Retina (tissue), 1 donor: ENCODE measurements at places on chromosomes 5 and 9.

DNA sequence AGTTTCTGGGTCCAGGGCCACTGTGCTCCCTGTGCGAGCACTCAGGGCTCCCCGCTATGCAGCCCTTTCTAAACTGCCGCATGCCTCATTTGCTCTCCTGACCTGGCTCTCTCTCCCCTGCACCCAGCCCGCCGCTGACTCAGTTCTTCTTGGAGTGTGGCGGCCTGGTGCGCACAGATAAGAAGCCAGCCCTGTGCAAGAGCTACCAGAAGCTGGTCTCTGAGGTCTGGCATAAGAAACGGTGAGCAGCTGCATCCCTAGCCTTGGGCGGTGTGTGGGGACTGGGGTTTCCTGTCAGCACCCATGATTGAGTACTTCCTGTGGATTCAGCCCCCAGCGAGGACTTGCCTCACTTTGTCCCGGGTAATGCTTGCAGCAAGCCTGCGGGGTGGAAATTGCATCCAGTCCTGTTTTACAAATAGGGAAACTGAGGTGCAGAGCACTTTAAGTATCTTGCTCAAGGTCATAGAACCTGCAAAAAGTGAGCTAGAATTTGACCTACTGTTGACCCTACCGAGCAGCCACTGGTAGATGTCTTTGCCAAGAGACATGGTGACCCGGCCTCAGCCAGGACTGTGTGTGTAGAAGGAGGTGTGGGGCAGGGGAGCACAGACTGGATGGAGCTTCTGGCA lies 27.9 kb downstream of the USP20 start:
- no peak for DNase-seq

DNA sequence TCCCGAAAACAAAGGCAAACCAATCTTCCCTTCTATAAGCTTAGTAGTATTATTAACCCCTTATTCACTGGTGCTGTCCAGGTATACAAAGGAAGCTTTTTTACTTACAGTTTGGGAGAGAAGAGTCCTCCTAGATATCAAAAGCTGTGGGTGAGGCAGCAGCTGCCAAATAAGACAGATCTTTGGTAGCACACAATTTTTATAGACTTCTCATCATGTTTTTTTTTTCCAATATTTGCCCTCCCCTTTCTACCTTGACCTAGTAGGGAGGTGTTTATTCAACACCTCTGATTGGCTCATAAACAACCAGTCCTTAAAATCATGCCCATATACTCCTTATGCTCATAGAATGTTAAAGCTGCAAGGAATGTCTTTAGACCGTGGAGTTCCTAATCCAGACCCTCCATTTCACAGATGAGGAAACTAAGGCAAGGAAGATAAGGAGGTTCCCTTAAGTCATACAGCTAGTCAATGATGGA lies at the start of gene ALDOB:
ALDOB (minus strand) TSS at position 174 of the 479 bp plus-strand sequence. CDS start 4,887 bp downstream, outside the sequence.
- DNase-seq: no peak

GRCh38 chr5:4079831-4080230 lies 484.2 kb downstream of the IRX1 start:
- DNase-seq: no peak

DNA sequence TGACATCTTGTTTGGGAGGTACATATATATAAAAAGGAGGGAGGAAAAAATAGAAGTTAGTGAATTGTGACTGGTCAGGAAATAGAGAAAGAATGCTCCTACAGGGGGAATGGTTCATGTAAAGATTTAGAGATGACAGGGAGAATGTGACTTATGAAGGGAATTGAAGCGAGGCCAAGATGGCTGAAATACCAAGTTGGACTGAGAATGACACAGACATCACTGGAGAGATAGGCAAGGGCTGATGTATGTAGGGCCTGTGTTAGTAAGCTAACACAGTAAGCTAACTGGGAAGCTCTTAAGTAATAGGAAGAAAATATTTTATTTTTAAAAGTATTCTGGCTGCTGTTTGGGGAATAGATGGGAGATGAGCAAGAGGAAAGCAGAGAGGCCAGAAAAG lies 286.3 kb downstream of the NNT start:
- DNase-seq: no peak

- no peak for DNase-seq
These were observed 32.2 kb upstream of the NOTCH1 start for GRCh38 chr9:136577941-136578625.

DNA sequence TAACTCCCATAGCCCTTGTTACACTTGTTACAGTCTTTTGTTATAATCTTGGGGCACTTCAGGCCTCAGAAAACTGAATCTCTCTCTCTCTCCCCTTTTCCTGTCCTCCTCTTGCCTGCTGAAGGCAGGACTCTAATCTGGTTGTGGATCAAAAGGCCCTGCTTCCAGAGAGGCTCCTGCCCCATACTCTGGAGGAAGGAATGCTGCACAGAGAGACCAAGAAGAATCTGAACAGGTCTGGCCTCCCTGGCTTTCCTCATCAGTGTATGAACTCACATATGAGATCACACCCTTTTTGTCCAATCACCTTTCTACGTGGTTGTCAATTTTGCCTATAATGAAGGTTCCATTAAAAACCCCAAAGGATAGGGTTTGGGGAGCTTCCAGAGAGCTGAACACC lies 26.2 kb upstream of the LVRN start:
- no peak for DNase-seq

DNA sequence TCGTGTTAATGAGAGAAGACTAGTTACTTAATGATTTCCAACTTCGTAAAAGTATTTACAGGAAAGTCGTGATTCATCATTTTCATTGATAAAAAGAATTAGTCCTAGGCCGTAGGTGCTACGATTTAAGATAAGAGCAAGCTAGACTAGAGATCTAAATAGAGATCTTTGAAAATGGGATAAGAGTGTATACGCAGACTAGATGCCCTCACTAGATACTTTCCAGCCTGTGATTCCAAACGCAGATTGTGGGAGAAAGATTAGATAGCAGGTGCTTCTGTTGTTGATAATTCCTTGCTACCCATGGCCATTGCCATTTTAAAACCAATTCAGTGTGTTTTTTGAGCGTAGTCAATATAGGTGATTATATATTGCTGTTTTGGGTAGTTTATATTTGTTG lies 6.7 kb upstream of the SMIM15 start:
- no peak for DNase-seq

DNA sequence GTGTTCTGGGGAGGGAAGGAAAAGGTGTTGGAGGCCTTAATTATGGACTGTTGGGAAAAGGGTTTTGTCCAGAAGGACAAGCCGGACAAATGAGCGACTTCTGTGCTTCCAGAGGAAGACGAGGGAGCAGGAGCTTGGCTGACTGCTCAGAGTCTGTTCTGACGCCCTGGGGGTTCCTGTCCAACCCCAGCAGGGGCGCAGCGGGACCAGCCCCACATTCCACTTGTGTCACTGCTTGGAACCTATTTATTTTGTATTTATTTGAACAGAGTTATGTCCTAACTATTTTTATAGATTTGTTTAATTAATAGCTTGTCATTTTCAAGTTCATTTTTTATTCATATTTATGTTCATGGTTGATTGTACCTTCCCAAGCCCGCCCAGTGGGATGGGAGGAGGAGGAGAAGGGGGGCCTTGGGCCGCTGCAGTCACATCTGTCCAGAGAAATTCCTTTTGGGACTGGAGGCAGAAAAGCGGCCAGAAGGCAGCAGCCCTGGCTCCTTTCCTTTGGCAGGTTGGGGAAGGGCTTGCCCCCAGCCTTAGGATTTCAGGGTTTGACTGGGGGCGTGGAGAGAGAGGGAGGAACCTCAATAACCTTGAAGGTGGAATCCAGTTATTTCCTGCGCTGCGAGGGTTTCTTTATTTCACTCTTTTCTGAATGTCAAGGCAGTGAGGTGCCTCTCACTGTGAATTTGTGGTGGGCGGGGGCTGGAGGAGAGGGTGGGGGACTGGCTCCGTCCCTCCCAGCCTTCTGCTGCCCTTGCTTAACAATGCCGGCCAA lies 19.1 kb downstream of the PTGES2 start:
- DNase-seq: no peak

DNA sequence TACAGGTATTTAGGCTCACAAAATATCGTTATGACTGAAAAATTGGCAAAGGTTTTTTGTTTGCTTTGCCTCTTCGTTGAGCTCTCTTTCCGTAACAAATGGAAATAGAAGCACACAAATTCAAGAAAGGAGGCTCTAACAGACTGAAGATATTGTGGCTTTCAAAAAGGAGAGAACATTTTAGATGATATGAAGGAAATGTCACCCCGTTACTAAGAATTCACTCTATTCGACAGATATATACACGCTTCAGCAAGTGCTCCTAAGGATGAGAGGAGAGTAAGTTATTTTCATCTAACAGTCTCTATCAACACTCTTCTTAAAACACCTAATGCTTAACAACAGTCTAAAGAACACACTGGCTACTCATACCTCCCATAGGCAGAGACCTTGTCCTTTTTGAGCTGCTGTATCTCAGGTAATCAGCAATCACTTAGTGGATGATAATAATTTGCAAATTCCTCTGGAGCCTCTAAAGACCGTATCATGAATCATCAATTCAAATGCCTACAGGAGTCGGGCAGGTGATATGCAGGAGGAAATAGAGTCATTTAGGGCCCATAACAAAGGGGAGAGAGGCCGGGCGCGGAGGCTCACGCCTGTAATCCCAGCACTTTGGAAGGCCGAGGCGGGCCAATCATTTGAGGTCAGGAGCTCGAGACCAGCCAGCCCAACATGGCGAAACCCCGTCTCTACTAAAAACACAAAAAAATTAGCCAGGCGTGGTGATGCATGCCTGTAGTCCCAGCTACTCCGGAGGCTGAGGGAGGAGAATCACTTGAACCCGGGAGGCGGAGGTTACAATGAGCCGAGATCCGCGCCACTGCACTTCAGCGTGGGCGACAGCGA lies 1.4 kb upstream of the HSDL2 start:
- peak; percentile 58 for DNase-seq

DNA sequence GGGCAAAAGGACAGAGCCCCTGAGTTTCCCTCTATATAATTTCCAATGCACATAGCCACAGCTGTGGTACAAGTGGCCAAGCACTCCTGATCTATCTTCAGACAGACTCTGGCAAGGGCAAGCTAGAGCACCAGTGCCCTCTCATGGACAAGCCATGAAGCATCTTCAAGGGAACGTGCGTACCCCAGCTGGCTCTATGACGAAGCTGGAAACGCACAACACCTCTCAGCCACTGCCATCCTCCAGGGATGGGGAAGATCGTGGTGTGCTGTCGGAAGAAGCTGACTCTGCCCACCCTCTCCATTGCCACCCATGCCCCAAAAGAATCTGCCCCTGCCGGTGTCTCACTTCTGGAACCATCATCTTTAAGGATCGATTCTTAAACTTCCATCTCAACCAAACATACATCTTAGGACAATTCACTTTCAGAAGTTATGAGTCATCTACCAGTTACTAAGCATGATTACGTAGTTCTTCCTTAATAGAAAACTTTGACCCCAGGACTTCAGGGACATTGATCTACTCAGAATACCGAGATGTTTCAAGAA lies 482.9 kb downstream of the AGTPBP1 start:
- peak; percentile 68 for DNase-seq

DNA sequence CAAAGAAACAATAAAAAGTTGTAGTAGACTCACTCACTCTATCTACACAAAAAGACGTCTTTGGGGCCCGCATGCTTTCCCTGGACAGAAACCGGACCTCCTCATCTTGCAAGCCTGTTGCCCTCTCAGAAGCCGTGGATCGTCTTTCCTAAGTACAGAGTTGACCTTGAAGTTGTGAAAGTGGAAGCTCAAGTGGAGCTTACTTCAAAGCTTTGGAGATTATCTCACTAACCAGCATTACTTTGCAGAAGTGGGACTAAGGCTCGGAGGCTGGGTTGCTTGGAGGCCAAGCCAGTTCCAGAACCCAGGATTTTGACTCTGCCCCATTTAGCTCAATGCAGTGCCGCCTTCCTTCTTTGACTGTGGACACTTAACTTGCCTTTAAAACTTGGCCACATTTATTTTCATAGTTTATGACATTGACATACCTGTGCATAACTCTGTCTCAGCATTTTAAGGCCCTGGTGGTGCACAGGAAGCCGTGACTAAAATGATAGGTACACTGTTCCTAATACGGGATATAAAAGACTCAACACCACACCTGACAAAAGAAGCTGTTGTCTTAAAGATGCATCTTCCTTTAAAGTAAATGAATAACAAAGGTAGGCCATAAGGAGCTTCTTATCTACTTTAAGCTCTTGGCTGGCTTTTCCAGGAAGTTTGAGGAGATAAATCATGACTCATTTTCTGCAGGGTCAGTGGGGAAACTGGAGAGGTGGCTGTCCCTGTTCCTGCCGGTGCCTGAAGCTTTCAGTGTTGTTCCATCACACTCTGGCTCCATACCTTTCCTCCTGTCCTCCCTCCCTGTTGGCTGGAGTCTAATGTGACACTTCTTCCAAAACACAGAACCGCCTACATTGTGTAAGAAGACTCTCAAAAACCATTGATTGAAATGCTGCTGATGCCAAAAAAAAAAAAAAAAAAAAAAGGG lies 10.7 kb downstream of the SLC25A25 start:
- no peak for DNase-seq

- peak; percentile 63 for DNase-seq
These were observed 103.6 kb upstream of the CHD1 start for GRCh38 chr5:99032234-99033013.

GRCh38 chr9:19935422-19935821 lies 146.6 kb upstream of the SLC24A2 start:
- DNase-seq: no peak

- DNase-seq: no peak
These were observed 888.0 kb upstream of the PTPRD start for GRCh38 chr9:11500780-11501179.

DNA sequence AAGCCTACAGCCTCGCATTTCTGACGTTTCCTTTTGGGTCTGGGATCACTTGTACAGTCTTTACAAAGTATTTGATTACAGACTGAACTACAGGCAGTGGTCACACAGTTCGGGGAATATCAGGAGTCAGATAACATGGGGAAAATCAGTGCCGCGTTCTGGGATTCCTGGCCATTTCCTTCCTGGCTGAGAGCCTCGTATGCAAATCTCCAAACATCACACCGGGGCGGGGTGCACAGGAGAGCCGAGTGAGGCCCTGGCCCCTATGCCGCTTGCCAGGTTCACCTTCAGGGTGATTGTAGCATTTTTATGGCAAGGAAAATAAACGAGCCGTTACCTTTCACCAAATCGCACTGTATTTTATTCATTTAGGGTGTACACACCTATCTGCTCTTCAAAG lies 29.6 kb upstream of the SLC9A3 start:
- no peak for DNase-seq

DNA sequence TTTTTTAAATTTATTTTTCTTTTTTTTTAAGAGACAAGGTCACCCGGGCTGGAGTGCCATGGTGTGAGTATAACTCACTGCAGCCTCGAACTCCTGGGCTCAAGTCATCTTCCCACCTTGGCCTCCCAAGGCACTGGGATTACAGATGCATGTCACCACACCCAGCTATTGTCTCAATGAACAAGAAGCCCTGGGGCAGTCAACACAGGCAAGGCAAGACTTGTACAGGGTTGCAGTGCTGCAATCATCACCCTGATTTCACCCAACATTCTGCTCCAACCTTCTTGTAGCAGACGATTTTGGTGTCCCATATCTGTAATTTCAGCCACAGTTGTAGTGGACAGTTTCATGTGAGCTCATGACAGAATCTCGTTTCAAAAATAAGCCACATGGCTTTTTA lies 205.8 kb upstream of the KIF2A start:
- no peak for DNase-seq

GRCh38 chr9:36731068-36731956 lies 158.6 kb downstream of the MELK start:
- DNase-seq: no peak

GRCh38 chr9:4833781-4834560 lies 41.2 kb downstream of the RCL1 start:
- DNase-seq: no peak
